Tibial nerve (tissue), 4 donors: ENCODE measurements at places on chromosomes 12 and 14. TPM values are rescaled to one million over a fixed set of nuclear protein-coding genes. Genes with fewer than 3 reads are reported as not detected.
A peak's percentile ranks its signal among the peaks of the same experiment; 100 is the strongest.

DNA sequence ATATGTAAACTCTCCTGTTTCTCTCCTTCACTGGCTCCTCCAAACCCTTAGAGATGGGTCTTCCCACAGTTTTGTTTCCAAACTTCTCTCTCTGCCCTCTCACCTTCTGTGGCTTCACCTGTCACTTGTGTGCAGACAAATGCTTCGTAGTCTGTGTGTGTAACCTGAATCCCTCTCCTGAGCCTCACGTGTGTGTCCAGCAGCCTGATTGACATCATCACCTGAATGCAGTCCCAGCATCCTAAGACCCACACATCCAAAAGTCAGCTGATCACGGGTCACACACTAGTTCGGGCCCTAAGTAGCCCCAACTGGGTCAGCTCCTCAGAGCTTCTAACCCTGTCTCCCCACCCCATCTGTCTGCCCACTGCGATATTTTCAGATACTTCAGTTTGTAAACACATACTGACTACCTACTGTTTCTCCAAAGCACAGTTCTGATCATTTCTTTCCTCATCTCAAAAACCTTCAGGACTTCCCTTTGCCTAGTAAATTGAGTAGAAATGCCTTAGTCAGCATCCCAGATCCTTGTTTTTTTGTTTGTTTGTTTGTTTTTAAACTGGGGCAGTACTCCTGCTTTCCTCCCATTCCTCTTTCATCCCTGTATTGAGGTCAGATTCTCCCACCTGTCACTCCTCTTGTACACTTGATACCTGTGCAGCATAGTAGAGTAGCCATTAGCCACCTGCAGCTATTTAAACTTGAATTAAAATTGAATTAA lies 23.7 kb downstream of the FNTB start:
- no peak for DNase-seq

DNA sequence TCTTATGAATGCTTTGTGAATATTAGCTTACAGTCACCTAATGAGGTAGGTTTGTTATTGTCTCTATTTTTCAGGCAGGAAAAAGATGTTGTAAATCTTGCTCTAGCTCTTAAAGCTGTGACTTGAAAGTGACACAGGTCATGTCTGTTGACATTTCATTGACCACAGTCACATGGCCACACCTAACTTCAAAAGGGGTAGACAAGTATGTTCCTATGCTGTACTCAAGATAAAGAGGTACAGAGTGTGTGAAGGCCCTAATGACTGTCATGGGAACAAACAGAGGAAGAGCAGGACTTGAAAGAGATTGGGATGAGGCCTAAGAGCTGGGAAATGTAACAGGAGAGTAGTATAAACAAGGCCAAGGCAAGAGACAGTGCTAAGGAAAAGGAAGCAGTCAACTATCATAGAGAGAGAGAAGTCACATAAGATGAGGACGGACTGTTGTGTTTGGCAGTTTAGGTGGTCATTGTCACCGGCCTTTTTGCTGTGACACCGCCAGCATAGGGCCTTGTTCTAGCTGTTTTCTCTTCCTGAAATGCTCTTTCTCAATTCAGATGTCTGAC lies 181.0 kb downstream of the CFAP54 start:
- DNase-seq, result no peak

GRCh38 chr12:57772429-57773322 lies at the start of gene EEF1AKMT3:
TSS of gene EEF1AKMT3 (plus strand) at chr12:57772614. CDS start at chr12:57772725, 111 bp downstream.
- DNase-seq, result peak; percentile 46

DNA sequence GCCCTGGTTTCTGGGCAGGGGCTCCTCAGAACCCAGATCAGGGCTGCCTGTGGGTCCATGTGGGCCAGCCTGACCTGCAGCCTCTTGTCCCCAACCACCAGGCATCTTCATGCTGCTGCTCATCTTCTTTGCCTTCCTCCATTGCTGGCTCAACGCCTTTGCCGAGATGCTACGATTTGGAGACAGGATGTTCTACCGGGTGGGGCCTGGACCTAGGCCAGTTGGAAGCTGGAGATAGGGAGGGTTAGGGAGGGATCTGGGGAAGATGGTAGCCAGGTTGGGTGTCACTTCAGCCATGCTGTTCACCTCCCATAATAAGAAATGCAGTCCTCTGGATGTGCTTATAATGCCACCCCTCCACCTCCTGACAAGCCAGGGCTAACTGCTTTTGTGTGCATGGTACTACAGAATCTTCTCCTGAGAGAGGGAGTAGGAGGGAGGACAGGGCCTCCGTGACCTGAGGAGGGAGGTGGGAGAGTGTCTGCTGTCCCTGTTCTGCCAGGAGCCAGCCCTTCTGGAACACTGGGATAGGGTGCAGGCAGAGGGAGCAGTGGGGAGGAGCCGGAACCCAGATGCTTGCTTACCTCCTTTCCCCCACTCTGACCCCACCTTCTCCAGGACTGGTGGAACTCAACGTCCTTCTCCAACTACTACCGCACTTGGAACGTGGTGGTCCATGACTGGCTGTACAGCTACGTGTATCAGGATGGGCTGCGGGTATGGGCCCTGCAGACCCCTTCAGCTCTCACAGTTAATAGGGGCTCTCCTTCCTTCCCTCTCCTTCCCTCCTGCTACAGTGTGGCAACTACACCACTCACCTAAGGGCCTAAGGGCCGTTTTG lies 17.6 kb downstream of the SOAT2 start:
- no peak for DNase-seq

DNA sequence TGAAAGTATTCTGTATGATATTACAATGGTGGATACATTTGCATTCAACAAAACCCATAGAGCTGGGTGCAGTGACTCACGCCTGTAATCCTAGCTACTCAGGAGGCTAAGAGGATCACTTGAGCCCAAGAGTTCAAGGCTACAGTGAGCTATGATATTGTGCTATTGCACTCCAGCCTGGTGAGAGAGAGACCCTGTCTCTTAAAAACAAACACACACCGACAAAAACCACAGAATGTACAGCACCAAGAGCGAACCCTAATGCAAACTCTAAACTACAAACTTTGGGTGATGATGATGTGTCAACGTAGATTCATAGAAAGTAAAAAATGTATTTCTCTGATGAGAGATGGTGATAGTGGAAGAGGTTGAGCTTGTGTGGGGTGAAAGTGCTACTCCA lies 8.6 kb downstream of the CAPRIN2 start:
- DNase-seq, result no peak

GRCh38 chr12:101823039-101823438 lies 7.7 kb downstream of the GNPTAB start:
- DNase-seq, result no peak

GRCh38 chr12:38954238-38954873 lies 49.0 kb upstream of the CPNE8 start:
- no peak for DNase-seq

DNA sequence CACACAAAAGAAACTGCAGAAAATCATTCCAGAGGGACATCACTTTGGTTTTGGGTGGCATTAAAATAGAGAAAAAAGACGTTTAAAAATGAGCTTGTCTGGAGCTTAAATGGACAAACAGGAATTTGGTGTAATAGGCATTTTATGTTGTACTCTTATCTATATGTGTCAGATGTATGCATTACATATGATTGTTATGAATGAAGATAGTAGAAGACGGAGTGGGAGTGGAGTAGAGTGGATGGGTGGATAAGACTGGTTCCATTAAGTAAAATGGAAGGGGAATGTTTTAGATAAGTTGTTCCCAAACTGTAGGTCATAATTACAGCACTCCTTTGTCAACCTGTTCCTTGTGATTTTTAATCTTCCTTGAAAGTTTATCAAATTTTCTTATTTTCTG lies 1.9 kb downstream of the CCDC91 start:
- no peak for DNase-seq

DNA sequence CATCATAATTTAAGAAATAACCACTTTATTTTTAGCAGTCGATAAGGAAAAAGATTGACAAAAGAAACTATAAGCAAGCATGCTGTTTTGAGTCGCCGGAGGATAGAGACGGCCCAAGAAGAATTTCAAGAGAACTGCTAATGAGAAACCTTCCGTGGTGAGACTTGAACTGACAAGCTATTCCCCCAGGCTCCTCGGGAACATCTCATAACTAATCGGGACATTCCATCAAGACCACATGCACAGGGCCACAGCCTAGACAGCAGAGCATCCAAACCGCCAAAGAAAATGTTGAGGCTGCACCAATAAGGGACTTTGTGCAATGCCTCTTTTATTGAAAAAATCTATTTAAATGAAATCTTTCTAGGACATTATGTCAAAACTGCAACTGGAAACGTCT lies 51.0 kb downstream of the YEATS4 start:
- DNase-seq, result no peak

DNA sequence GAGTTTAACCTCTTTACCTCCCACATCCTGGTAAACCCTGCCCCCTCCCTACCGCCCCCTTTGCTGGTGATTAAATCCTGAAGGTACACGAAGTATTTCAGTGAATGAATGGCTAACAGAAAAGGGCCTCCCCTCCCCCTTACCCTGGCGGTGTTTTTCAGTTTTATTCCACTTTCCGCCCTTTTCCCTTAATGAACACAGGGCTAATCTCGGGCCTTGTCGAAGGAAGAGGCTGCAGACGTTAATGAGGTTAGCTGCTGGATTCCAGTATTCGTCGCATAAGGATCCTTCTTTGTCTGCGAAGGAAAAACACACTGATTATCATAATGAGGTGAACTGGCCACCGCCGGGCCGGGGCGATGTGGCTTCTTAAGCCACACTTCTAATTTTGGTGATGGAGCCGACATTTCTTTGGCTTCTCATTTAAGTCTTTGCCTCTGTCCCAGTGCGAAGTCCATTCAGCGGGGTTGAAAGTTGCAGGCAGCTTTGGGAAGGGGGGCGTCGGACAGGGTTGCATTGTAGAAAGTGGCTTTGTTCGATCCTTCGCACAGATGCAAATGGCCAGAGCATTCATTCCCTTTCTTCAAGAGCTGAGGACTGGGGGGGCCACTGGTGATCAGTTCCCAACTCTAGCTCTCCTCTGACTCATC lies 6.5 kb downstream of the MEG3 start:
- no peak for DNase-seq

GRCh38 chr12:75854681-75855309 lies 176.8 kb downstream of the PHLDA1 start:
- DNase-seq, result no peak

DNA sequence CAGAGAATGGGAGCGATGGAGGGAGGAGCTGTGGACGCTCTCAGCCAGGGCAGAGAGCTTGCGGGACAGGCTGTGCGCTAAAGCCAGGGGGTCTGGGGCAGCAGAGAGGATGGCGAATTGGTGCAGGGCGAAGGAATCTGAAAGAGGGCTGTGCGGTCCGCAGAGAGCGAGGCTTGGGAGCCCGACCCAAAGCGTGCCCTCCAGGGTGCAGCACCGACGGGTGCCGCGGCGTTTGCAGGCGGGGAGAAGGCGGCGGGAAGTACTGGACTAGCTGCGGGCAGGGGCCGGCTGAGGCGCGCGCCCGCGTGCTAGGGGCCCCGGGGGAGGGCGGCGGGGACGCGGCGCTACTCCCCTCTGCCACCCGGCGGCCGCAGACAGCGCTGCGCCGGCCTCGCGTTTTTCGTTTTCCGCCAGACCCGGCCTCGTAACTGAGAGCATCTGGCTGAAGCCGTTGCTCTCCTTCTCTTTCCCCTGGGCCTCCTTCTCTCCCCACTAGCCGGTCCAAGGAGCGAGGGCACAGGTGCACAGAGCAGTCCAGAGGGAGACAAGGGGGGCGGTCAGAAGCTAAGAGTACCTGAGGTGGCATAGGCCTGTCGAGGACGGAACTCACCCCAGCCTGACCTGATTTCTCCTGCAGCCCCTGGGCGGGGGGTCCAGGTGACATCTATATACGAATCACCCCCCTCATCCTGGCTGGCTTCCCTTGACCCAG lies 24.9 kb downstream of the SLC6A12 start:
- no peak for DNase-seq

DNA sequence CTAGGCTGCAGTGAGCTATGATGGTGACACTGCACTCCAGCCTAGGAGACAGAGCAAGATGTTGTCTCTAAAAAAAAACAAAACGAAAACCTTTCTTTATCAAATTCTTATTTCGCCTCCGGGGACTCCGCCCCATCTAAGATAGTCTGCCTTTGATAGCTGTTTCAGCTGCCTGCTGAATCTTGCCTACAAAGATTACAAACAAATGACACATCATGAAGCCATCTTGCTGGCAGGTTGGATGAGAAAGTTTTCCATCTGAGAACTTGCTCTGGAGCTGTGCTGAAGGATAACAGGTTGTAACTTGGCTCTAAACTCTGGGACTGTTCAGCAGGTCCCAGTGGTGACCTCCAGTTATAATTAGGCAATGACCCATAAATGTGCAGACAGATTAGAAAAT lies 41.8 kb upstream of the AEBP2 start:
- no peak for DNase-seq

DNA sequence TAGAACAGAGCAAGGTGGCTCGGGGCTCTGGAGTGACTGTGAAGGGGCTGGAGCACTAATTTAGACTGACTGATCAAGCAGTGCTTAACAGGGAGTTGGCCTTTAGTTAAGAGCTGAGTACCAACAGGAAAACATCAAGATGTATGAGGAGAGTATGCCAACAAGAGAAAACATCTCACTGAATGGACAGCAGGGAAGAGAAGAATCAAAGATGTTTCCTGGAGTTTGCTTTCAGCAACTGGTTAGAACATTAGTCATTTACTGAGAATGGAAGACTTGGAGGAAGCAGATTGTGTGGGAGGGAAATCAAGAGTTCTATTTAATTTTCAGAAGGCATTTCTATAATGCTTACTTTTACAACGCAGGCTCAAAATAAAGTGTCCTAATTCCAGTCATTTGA lies 259.3 kb downstream of the ADAMTS20 start:
- no peak for DNase-seq

DNA sequence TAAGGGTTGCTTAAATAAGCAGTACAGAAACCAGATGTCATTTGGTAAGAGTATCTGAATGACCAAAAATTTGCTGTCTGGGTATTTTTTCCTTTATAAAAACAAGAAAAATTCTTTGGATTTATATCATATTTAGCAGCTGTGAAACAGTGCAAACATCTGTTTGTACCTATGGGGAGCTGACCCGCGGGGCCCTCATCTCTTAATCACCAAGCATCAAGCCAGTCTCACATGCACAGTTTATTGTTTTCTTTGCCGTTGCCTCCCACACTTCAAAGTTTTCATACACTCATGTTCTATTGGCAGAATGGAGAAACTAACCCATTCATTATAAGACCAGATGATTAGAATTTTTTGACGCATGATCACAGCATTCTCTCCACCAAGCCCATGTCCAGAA lies 142.2 kb downstream of the BMP4 start:
- no peak for DNase-seq

- DNase-seq, result no peak
Observed at GRCh38 chr12:49881415-49882247, 22.1 kb downstream of the FAIM2 start.

DNA sequence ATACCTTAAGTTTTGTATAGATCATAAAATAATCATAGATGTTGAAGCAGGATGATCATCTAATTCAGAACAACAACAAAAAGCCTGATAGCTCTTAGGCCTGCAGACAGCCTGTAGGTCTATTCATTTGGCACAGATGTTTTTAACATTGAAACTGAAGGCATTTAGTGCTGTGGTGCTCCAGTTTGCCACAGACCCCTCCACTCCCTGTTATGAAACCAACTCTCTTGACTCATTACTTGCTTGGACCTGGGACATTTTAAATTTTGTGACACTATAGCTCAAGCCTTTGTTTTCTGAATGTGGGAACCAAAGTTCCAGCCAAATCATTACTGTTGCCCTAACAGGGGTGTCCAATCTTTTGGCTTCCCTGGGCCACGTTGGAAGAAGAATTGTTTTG lies 9.1 kb downstream of the PRKCH start:
- DNase-seq, result no peak

The ZDHHC22 gene
- total RNA-seq, result not detected

The NOS1 gene
- total RNA-seq, result 6.9 TPM

The PRB2 gene
- total RNA-seq, result not detected

The GNB3 gene
- 9.9 TPM for total RNA-seq

The LHX5 gene
- not detected for total RNA-seq

The ETV6 gene
- 6.7 TPM for total RNA-seq

The SLC6A15 gene
- total RNA-seq, result 0.44 TPM

The STYK1 gene
- not detected for total RNA-seq

The PLEKHG3 gene
- total RNA-seq, result 66.9 TPM

The SAMD15 gene
- 1.5 TPM for total RNA-seq
